ENCODE measurements at places on chromosomes 16 and 17. TPM values are rescaled to one million over a fixed set of nuclear protein-coding genes. Genes with fewer than 3 reads are reported as not detected.

The CAVIN1 gene
- 0.22 TPM for total RNA-seq

The MYH13 gene
- not detected for total RNA-seq

The MNT gene
- total RNA-seq = 24.3 TPM

The NME1 gene
- 401 TPM for total RNA-seq

The CDRT15L2 gene
- total RNA-seq = not detected

The C17orf50 gene
- total RNA-seq = not detected

The TEKT3 gene
- not detected for total RNA-seq

The SLC26A11 gene
- total RNA-seq = 18.1 TPM

The CENPX gene
- total RNA-seq = 143 TPM

The JUP gene
- total RNA-seq = 0.35 TPM

The SKAP1 gene
- total RNA-seq = 56.0 TPM

The FNDC8 gene
- 0.15 TPM for total RNA-seq

The CMTM2 gene
- total RNA-seq = 0.24 TPM

The SLC5A10 gene
- not detected for total RNA-seq

The DNAJA3 gene
- 104 TPM for total RNA-seq

The TAT gene
- not detected for total RNA-seq

The NEUROD2 gene
- not detected for total RNA-seq

The HOXB1 gene
- total RNA-seq = not detected

The CCL23 gene
- total RNA-seq = not detected

The ELMO3 gene
- 5.3 TPM for total RNA-seq

The ETV4 gene
- total RNA-seq = 5.3 TPM

The TAC4 gene
- not detected for total RNA-seq

The SRCIN1 gene
- total RNA-seq = 0.04 TPM

The TM4SF5 gene
- total RNA-seq = not detected

The KRTAP9-4 gene
- not detected for total RNA-seq

The DDX42 gene
- 122 TPM for total RNA-seq

The KRT20 gene
- total RNA-seq = not detected

The KRTAP9-8 gene
- not detected for total RNA-seq

The PRAC2 gene
- total RNA-seq = not detected

The NAE1 gene
- total RNA-seq = 105 TPM

The PTX4 gene
- total RNA-seq = not detected

The PDIA2 gene
- total RNA-seq = not detected

The FOXF1 gene
- not detected for total RNA-seq

The CFAP97D1 gene
- not detected for total RNA-seq

The BRIP1 gene
- 11.3 TPM for total RNA-seq

The KRT9 gene
- not detected for total RNA-seq

The MAP2K6 gene
- total RNA-seq = 1.9 TPM

The MPP2 gene
- 0.90 TPM for total RNA-seq

The FBXL16 gene
- 11.1 TPM for total RNA-seq

The VPS35L gene
- total RNA-seq = 37.4 TPM

The NETO2 gene
- 19.3 TPM for total RNA-seq

The MYOCD gene
- not detected for total RNA-seq

The IL21R gene
- total RNA-seq = 80.5 TPM

The CHST6 gene
- total RNA-seq = 0.04 TPM

The EFCAB5 gene
- 1.2 TPM for total RNA-seq

The CYGB gene
- total RNA-seq = not detected

The GPT2 gene
- total RNA-seq = 16.5 TPM

The NPIPB6 gene
- total RNA-seq = not detected
